ENCODE measurements at places on chromosomes 4 and X.
A peak's percentile ranks its signal among the peaks of the same experiment; 100 is the strongest.

DNA sequence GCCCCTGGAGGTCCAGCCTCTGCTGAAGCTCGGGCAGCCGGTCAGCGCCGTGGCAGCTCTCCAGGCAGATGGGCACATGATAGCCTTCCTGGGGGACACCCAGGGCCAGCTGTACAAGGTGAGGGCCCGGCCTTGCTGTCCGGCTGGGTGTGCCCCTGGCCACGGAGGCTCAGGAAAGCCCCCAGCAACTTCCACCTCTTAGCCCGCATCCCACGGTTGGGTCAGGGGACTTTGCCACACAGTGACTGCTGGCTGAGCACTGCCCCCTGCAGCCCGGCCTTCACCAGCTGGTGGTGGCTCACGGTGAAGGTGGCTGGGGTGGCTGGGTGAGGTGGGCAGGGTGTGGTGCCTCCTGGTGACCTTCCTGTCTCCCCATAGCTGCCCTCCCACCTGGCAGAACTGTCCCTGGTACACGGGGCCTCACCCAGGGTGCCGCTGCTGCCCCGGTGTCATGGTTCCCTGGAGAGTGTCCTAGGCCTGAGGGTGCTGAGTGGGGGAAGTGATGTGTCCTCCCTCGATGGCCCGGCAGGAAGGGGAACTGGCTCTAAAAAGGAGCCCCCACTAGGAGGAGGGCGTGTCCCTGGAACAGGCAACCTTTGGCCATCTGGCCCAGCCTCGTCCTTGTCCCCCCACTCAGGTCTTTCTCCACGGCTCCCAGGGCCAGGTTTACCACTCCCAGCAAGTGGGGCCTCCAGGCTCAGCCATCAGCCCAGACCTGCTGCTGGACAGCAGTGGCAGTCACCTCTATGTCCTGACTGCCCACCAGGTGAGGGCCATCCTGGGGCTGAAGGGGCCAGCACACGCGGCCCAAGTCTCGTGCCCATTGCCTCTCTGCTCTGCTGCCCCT is 4.5 kb downstream of the PLXNB3 start:
- no peak for DNase-seq

GRCh38 chrX:130108647-130109428 is 1.5 kb downstream of the ELF4 start:
- peak; percentile 60 for DNase-seq

GRCh38 chrX:141467442-141467841 is 117.1 kb downstream of the SPANXA1 start:
- DNase-seq, result no peak

DNA sequence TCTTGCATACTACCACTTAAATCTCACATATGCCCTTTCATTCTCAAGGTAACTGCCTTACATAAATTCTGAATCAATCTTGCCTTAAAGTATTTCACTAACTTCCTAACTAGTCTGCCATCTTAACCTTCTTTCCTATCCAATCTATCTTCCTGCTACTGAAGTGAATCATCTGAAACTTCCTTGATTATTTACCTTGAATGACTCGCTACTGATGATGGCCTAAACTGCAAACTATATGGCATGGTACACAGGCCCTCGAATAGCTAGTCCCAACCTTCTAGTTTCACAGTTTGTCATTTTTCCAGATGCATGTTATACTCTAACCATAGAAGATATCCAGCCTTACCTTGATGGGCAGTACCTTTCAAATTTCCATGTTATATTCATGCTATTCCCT is 19.9 kb downstream of the PHKA1 start:
- no peak for DNase-seq

DNA sequence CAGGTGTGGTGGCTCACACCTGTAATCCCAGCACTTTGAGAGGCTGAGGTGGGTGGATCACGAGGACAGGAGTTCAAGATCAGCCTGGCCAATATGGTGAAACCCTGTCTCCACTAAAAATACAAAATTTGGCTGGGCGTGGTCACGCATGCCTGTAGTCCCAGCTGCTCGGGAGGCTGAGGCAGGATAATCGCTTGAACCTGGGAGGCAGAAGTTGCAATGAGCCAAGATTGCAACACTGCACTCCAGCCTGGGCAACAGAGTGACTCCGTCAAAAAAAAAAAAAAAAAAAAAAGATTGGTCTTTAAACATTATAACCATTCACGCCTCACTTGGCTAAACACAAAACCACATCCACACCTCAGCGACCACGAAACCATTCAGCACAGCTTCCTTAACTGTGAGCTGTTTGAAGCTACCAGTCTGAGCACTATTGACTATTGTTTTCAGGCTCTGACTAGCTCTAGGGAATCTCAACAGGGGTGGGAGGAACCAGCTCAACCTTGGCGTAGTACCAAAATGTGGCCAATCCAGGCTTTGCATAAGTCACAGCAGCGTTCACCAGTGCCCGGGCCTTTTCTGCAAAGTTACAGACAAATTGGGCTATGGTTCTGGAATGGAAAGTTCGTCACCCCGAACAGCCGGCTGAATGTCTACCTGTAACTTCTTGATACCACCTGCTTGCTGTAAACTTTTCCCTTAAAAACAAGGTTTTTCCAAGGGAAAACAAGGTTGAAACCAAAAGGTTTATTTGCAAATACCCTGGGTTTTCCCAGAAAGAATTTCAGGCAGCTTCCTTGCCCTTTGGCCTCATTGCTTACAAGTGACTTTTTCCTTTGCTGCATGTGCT is 73.6 kb upstream of the DHX15 start:
- peak; percentile 46 for DNase-seq

DNA sequence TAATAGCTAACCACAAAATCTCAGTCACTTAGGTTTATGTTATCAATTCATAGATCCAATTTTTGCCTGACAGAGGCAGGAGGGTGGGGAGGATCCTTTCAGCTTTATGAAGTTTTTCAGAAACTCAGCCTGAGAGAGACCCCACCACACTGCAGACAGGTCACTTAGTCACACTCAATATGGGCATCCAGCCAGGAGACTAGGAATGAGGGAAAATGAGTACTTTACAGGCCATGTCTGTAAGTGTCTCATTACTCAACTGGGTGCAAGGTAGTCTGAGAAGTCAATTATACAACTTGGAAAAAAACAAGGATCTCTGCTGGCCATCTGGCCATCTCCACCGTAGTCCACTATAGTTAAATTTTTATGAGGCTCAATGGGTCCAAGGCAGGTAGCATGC is 365.9 kb downstream of the INPP4B start:
- DNase-seq, result no peak

DNA sequence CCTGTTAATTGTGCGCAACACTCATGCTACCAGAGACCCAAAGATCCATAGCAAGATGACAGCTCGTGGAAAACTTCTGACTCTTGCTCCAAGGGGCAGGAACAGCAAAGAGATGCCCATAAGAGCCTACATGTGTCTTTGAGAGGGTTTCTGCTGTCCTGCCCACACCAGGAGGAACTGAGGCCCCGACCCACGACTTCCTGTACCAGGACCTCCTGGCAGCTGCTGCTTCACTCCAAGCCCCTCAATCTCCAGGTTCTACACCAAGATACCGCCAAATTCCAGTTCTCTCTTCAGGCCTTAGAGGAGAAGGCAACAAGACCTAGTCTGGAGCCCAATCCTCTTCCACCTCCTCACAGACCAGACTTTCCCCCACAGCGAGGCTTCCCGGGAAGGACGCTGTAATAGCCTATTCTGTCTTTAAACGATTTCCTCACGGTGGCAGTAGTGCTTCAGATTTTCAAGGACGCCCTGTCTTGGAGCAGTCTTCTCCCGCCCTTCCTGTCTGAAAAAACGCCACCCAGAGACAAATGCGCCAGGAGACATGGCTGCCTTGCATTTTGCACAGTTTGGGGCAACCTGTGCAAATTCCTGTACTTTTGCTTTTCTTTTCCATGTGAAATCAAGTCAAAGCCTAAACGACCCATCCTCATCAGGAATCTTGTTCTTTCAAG is 230.2 kb upstream of the STK26 start:
- no peak for DNase-seq
